Stimulated activated CD4-positive, alpha-beta T cell treated with anti-CD3 and anti-CD28 coated beads, Interleukin-2, amount 100 ng/mL, for 24 hours (primary cell): ENCODE measurements at places on chromosomes 12 and 14.

DNA sequence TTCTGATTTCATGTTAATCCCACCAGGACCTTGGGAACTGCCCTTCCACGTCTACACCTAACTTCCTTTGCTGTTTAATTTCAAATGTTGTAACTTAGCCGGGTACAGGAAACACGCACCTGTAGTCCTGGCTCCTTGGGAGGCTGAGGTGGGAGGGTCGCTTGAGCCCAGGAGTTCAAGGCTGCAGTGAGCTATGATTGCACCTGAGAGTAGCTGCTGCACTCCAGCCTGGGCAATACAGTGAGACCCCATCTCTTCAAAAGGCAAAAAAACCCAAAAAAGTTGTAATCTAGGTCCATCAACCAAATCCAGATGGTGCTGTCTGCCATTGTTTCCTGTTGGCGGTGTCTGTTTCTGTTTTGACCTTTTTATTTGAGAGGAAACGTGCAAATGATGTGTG, 14.5 kb downstream of the BCL7A start:
- DNase-seq: no peak

DNA sequence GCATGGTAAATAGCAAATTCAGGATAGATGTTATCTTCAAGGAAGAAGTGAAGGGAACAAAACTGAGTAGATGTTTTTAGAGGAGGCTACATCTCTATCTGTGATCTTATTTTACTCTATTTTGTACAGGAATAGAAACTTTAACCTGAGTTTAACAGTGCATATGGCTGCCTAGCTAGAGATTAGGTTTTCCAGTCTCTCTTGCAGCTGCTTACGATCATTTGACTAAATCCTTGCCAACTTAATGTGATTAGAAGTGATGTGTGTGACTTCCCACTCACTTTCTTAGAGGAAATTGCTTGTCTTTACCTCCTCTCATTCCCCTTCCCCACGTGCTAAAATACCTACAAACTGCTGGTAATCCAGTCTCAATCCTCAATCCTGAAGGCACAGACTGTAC, 26.5 kb upstream of the SLC15A5 start:
- no peak for DNase-seq

DNA sequence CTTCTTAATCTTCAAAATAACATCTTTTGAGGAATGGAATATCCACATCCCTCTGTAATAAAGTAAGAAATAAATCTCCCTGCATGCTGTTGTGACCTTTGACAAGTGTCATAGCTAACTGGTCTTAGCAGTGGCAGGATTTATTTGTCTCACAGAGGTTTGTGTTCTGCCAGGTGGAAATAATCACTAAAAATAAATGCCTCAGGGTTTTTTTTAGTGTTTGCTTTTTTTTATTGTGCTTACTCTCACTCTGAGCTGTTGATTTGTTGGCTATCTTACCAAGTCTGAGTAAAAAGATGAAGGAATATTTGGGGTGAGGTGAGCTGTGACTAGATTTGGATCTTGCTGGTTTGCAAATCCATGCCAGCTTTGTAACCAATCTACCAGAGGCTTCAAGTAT, 285.4 kb downstream of the ALG10B start:
- no peak for DNase-seq

DNA sequence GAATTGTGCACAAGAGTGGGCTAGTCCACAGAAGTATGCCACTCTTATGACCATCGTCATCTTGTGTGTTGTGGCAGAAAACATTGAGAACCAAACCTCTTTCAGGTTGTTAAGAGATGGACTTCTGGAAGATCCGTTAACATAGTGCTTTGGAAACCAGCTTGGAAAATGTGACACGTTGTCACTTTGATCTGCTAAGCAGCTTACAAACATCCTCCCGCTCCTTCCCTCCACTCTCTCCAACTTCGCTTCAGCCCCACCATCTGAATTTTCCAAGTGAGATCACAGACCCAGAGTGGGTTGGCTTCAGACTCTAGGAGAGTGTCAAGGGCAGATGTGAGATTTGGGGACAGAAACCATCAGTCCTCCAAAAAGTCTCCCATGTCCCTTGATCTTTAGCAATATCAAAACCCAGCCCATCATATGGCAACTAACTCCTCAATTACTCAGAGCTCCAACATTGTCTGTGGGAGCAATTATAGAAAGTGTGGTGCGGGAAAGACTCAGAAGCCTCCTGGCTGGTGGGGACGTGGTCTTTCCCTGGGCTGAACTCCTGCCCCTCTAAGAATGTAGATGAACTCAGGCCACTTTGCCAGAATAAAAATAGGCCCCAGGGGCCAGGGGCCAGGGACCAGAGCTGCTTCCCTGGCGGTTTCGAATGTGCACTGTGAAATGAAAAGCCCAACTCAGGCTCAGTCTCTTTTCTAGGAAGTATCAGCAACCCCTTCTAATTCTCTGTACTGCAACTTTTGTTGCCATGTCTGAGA, 129.5 kb downstream of the SLC38A6 start:
- no peak for DNase-seq

GRCh38 chr14:77667331-77667730, 40.5 kb downstream of the ALKBH1 start:
- DNase-seq: no peak

DNA sequence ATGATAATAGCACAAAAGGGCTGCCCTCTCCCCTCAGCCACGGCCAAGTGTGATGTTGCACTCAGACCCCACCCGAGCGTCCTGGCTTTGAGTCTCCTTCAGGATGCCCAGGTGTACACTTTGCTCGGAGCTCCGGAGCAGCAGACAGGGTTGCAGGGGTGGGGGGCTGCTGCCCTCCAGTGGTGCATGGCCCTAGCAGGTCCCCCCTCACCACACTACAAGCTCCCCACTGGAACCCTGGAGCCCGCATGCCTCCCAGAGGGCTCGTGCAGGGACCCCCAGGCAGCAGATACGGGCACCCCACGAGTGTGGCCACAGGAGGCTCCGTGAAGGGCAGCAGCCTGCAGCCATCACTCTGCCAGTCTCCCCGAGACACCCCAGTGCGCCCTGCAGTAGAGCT, 69.9 kb upstream of the C14orf180 start:
- no peak for DNase-seq

DNA sequence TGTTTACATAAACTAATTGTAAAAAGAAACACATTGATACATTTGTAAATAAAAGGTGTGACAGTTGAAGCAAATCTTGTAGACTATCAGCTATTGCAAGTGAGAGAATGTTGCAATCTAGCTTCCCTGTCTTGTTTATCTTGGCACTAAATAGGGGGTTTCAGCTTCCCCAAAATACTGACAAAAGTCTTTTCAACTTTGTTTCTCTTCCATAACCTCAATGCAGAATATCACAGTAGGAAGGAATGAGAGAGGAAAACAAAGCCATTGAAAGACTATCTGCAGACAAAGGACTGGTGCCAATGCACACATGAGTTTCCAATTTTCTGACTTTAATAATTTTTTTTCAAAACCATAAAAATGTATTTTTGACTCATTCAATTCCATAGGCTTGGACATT, 886.2 kb upstream of the MGAT4C start:
- DNase-seq: no peak

DNA sequence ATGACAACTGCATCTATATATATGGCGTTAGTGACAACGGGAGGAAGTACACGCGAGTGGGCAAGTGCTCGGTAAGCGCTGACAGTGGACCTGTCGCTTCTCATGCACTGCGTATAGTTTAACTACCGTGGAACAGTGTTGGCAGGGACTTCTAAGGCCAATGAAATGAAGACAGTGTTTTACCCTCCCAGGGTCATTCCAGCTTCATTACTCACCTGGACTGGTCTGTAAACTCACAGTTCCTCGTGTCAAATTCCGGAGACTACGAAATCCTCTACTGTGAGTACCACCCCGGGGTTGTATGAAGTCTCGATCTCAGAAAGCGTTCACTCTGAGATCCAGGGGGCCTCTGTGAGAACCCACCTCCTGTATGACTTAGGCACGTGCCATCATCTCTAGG, 129.2 kb upstream of the EVL start:
- no peak for DNase-seq

DNA sequence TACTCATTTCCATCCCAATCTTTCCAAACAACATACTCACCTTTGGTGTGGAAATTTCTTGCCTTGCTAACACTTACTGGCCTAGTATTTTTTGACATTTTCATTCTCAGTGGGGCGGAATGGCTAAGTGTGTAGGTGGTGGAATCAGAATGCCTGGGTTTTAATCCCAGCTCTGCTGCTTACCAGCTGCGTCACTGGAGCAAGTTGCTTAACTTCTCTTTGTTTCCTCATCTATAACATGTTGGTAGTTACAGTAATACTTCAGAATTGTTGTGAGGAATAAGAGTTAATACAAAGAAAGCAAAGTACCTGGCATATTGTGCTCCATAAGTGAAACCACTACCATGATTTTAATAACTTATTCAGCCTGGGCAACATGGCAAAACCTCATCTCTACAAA, 3.0 kb upstream of the FAM177A1 start:
- DNase-seq: no peak

DNA sequence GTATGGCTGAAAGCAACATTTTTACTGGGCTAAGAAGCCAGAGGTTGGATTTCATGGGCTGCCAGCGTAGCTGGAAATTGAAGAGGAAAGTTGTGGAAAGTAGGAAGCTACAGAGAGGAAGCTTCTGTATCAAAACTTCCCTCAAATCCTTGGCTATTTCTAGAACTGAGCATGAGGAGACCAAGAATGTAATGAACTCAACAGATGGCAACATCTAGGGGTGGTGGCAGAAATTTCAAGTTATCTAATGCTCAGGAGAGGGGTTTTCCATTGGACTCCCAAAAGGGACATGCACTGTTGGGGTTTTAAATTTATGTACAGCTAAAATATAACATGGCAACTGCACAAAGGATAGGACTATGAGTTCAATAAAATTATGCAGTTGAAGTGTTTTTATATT, 151.3 kb downstream of the DHRS2 start:
- DNase-seq: no peak
